ENCODE measurements at places on chromosomes 7 and 10.

GRCh38 chr7:116780521-116780920 is 81.9 kb upstream of the CAPZA2 start:
- no peak for DNase-seq

DNA sequence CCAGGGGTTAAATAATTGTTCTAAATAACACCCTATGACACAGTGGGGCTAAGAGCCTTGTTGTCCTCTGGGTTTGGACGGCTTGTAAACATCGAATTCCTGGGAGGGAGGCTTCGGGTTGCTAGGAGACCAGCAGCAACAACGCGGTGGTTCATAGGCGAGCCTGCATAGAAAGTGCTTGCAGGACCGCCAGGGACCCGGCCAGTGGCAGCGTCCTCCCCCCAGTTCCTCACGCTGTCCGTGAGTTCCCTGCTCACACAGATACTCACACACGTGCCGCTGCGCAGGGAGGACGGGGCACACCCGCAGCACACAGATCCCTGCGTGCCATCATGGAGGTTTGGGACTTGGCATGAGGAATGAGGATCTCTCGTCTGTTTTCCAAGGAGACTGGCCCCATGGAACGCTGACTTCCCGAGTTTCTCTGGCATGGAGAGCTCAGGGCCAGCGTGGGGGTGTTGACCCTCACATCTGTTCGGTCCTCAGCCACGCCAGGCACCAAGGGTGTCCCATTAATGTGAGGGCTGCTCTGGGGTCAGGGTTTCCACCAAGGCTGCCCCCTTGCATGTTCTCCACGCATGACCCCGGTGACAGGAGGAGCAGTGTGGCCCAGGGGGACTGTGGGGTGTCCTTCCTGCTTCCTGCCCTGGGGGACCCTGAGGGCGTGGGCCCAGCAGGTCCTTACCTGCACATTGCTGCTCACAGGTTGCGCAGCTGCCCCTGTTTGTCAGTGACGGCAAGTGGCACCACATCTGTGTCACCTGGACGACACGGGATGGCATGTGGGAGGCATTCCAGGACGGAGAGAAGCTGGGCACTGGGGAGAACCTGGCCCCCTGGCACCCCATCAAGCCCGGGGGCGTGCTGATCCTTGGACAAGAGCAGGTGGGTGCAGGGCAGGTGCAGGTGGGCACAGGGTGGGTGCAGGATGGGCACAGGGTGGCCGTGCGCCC is 9.7 kb downstream of the NPTX2 start:
- no peak for DNase-seq

GRCh38 chr7:129101746-129102145 is 42.8 kb upstream of the TSPAN33 start:
- DNase-seq: no peak

DNA sequence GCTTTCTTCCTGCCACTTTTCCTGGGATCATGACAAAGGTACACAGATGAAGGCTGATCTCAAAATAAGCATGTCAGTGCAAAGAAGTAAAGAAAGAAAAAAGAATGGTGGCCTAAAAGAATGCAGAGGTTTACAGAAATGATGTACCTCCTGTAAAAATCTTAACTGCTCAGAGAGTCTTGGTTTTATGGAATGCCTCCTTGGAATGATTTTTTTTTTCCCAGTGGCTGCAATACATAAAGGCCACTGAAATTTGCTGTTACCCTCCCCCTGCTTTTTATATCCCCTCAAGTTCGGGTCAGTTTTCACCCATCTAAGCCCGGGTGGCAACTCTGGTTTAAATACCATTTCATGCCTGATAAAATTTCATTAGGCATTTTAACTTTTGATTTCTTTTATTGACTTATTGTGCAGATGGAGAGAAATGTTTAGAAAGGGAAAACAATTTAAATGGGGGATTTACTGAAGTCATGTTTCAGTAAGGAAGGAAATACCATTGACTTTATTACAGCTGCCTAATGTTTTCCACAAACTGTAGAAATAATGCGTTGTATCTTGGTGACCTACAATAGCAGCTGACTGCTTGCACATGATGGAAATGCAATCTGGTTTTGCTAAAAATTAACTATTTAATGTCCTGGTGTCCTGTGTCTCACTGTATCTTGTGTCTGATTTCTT is 102.5 kb downstream of the SAMD9 start:
- DNase-seq: no peak

GRCh38 chr7:106289848-106290247 is 5.1 kb upstream of the NAMPT start:
- no peak for DNase-seq

- no peak for DNase-seq
These were observed 15.4 kb upstream of the HIBADH start for GRCh38 chr7:27677912-27678612.

DNA sequence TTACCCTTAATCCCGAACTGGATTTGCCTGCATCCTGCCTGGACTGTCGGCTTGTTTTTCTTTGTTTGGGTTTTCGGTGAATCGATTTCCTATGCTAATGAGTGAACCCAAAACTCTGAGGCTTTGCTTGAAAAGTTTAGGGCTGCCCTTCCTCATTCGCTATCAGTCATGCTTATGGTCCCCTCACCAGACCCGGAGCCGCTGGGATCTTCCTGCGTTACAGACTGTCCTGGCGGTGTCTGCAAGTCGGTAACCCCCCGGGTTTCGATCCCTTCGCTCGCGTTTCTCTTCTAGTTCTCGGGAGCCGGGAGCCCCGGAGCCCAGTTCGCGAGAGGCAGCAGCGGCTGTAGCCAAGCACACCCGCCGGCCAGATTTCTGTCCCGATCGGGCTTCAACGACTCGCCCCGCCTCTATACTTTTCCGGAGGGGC is 2.2 kb downstream of the EMX2 start:
- DNase-seq: no peak

DNA sequence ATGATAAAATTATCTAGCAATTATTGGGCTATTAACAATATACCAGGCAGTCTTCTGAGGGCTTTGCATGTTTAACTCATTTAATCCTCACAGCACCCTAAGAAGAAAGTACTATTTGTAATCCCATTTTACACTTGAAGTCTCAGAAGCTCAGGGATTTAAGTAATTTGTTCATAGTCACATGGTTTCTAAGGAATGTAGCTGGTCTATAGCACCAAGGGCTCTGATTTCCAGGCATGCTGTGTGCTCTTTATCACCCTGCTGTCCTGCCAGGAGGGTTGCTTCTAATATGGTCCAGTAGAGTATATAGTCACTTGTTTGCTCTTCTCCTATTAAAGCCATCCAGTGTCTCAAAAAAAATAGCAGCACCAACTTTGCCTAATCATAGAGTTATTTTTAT is 417.2 kb downstream of the PLXDC2 start:
- no peak for DNase-seq

DNA sequence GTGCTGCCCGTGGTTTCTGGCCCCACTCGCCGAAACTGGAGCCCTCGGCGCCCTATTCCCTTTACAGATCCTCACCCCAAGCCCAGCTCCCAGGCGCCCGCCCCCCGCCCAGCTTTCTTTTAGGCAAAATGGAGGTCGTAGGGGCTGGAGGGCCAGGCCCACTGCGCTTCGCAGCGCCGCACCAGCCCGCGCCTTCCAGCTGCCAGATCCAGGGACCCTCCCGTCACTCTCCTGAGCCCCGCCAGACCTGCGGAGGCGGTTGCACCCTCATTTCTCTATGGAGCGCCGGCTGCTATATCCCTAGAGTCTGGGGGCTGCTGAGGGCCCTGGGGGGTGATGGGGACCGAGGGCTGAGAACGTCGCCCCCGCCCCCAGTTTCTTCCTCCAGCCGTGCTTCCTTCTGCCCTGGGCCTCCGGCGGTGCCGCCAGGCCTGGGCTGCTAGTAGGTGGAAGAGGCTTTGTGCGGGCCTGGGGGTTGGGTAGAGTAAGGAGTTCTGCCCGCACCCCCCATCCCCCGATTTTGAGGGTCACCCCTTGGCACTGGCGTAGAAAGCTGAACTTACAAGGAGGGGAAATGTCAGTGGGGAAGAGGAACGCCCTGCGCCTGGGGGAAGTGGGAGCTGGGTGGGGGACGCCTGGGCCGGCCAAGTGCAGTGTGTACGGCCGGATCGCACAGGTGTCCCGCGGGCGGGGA is 1.0 kb downstream of the GNB2 start:
- no peak for DNase-seq

DNA sequence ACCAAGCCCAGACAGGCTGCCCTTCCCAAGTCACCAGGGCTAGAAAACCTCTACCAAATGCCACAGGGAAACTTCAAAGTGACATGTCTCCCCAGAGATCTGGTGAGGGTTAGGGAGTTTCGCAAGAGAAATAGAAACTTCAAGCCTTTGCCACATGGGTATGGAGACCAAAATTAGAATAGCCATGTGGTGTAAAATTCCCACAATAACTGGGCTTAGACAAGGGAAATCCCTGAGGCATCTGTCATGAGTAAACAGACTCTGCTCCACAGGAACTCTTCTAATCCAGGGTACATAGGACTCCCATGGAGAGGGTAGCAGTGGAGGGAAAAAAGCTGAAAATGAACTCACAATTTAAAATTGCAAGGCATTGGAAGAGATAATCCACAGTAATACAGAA is 14.3 kb downstream of the ADAM12 start:
- no peak for DNase-seq

GRCh38 chr10:27783660-27784059 is 38.0 kb upstream of the MKX start:
- no peak for DNase-seq

GRCh38 chr7:119392-120163 is 72.8 kb upstream of the FAM20C start:
- no peak for DNase-seq

GRCh38 chr10:85602713-85603112 is 763.9 kb downstream of the GRID1 start:
- no peak for DNase-seq

DNA sequence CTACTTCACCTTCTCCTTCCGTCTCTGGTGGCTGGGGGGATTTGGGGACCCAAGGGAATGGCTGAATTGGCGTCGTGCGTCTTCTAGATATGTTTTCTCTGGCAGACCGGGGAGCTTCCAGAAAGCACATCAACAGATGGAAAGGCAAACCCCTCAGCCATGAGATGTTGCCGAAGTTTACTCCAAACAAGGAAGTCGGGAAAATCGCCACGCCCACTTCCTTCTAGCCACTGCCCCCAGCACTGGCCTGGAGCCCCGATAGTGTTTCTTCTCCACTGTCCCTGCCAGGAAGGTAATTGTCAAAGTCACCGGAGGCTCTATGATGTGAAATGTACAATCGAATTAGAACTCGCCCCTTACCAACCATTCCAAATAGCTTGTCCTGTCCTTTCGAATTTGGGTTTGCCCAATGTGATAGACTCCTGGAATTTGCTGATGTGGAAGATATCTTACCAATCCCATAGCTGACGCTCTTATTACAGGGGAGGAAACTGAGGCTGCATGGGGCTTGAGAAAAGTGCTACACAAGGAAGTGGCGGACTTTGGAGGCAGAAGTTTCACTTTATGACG is 191.0 kb downstream of the LSM5 start:
- no peak for DNase-seq

DNA sequence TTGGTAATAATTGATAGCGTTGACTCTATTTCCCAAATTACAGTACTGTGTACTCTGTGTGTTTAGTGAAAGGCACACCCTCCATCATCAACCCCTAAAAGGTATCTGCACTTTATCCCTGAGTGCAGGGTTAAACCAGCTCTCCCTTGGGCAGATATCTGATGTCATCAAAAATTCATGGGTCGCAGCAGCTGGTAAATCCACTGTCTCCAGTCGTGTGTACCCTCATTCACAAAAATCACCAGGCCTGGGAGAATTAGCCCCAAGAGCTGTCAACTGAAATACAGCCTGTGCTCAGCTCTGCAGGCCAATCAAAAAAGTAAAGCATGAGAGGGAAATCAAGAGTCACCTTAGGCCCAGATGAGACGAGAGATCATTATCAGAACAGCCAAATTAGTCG is 103.7 kb downstream of the HIP1 start:
- no peak for DNase-seq

DNA sequence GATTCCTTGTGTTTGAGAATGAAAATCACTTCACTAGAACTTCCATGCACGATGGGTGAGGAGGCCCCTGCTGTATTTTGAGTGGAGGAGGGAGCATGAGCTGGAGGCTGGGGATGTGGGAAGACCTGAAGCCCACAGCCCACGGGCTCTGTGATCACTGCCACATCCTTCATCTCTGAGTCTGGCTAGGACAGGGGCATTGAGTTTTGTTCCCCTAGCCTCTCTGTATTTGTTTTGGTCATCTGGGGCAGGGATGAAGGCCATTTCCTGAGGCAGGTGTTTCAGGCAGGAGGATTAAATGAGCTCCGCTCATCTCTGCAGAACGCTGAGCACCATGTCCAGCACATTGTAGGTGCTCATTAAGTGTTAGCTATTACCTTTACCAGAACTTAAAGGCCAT is 293.6 kb downstream of the GLRX3 start:
- DNase-seq: no peak

- no peak for DNase-seq
These were observed 288.2 kb downstream of the GLRX3 start for GRCh38 chr10:130424418-130424817.

DNA sequence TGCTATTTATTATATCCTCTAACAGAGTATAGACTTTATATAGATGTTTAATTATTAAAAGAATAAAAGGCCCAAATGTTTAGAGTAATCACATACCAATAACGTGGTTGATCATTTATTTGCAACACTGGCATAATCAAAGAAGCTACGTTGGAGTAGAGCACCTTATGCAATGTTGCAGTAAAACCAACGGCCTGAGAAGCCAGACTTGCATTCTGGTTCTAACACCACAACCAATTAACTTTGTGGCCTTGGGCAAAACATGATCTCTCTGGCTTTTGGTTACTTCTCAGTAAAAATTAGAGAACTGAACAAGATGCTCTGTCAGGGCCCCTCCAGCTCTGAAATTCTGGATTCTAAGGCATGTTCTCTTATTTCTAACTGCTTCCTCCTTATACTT is 476.2 kb downstream of the GRM8 start:
- no peak for DNase-seq

GRCh38 chr10:6114805-6115341 is 26.0 kb downstream of the RBM17 start:
- DNase-seq: no peak

DNA sequence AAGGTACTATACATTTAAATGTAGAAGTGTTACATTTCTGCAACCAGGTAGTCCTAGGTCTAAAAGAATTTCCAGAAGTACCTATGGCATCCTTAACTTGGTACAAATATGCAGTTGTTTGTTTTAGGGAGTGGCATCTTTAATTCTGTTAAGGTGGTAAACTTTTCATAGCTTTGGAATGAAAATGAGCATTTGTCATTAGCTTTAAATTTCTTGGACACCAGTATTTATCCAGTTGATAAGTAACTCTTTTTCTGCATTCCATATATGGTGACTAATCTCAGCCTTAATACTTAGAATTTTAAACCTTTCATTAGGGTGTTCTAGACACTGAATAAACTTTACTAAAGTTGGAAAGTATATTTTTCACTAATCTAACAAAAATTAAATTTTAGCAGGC is 10.8 kb downstream of the SLF2 start:
- DNase-seq: no peak

All from stimulated activated CD8-positive, alpha-beta memory T cell treated with anti-CD3 and anti-CD28 coated beads, Interleukin-15, amount 100 ng/mL, for 4 hours (primary cell).